ENCODE measurements at places on chromosomes 4 and X. TPM values are rescaled to one million over a fixed set of nuclear protein-coding genes. Genes with fewer than 3 reads are reported as not detected.

The PDE6B gene
- not detected for total RNA-seq

The DCAF8L2 gene
- total RNA-seq: not detected

The FRMPD4 gene
- not detected for total RNA-seq

The ZFP42 gene
- 0.31 TPM for total RNA-seq

The POU3F4 gene
- not detected for total RNA-seq

The SLC26A1 gene
- total RNA-seq: 3.1 TPM

The FIP1L1 gene
- total RNA-seq: 72.3 TPM

DNA sequence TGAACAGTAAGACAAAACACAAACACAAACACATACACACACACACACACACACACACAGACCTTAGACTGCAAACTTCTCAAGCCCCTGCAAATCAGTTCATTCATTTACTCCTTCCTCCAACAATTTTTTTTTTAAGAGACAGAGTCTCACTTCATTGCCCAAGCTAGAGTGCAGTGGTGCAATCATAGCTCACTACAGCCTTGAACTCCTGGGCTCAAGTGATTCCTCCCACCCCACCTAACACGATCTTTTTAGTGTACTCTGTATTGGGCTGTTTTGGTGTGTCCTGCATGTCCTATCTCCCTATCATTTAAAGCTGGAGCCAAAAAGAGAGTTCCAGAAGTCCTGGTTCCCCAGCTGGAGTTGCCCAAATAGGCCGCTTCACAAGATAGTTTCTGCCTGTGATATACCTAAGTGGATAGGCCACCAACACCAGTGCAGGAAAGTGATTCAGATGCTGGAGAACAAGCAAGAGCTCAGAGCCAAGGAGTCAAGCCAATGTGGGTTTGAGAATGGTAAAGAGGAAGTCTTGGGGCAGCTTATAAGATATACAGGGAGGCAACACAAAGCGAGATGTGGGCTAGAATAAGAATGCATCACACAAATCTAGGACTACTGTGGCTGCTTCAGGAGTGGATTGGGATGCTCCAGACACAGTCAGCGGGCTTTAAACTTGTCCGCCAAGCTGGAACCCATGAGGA is 85.4 kb upstream of the RAPGEF2 start:
- DNase-seq: no peak

- DNase-seq: no peak
These were observed 175.2 kb upstream of the CPEB2 start for GRCh38 chr4:14827111-14827510.

GRCh38 chrX:153777261-153778090 is 3.4 kb upstream of the SRPK3 start:
- DNase-seq: no peak

GRCh38 chr4:16265820-16266219 is 39.5 kb upstream of the TAPT1 start:
- DNase-seq: no peak

GRCh38 chr4:184401397-184402171 is 72.8 kb downstream of the IRF2 start:
- DNase-seq: no peak

DNA sequence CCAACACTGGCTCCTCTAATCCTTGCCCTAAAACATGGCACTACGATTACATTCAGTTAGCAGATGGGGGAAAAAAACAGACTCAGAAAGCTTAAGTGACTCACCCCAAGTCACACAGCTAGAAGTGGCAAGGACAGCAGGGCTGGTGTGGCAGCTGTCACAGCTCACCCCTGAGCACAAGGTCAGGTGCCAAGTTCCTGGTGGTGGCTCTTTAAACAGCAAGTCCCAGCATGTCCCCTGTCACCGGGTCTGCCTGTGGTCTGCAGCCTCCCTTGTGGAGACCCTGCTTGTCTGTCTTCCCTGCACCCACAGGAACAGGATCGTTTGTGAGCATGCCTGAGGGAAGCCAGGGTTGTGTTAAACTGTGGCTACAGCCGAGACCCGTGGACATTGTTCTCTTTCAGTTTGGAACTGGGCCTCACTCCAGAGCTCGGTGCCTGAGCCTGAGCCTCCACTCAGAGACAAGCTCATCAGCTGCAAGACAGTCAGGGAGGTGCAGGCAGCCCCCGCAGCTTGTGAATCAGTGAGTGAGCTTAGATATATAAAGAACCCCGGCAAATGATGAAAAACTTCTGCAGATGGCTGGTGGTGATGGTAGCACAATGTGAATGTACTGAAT is 260.8 kb downstream of the BCOR start:
- DNase-seq: no peak

- DNase-seq: no peak
These were observed 70.5 kb downstream of the SLC9A6 start for GRCh38 chrX:136055651-136056221.

- no peak for DNase-seq
These were observed 24.3 kb downstream of the IRF2 start for GRCh38 chr4:184450045-184450444.

- DNase-seq: no peak
These were observed 516.2 kb upstream of the ADGRL3 start for GRCh38 chr4:60683973-60684372.

- no peak for DNase-seq
These were observed 516.3 kb downstream of the BCOR start for GRCh38 chrX:39581411-39581810.

DNA sequence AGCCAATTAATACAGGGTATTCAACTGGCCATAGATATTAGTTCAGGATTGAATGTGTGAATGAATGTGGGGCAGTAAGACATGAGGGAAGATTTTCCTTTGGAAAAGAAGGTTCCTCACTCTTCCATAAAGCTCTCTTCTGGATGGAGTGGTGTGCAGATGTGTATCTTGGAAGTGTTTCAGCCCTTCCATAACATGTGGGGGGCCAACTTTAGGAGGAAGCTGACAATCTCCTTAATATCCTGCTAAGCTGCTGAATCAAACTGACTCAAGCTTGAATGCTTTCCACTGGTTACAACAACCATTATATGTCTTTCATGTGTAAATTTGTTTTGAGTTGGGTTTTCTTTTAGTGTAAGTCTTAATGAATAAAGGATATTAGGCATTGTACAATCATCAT is 40.3 kb downstream of the FANCB start:
- no peak for DNase-seq

DNA sequence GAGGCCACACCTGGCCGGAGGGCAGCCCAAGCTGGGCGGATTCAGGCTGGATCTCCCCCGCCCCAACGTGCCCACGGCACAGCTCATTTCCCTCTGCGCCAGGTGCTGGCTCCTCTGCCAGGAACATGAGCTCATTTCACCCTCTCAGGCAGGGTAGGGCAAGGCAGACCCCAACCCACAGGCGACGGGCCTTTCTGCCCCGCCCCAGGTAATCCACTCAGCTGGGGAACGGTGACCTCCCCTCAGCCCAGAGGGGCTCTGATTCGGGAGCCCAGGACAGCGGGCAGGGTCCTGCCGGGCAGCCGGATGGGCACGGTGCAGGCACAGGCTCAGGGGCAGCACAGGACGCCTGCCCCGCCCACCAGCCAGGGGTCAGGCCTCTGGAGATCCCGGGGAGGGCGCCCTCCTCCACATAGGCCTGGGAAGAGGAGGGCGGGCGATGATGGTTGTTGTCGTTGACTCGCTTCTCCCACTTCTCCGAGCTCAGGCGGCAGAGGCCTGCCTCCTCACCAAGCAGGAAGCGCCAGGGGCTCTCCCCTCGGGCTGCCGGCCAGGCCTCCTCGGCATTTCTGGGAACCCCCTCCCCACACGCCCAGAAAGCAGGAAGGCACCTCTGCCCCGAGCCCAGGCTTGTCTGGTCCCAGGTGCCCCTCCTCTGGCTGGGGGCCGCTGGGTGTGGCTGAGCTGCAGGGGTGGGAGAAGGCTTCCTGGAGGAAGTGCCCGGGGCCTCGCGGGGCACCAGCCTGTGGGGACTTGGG is 31.1 kb downstream of the TACC3 start:
- DNase-seq: peak; percentile 51

DNA sequence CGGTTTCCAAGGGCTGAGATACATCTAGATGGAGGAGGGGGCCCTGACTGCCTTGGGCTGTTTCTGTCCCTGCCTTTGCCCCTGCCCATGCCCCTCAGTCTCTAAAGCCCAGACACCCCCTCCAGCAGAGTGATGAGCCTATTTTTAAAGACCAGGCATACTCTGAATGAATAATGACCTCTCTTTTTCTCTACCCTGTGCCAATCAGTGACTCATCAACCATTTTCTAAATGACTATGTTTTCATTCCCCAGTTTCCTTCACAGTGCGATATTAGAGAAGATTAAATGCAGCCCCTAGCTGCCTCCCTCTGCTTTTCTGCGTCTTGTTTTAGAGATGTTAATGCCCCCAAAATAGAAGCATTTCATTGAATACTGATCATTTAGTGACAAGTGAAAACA is 15.5 kb upstream of the NHS start:
- no peak for DNase-seq

- DNase-seq: no peak
These were observed 2.4 kb downstream of the NKX3-2 start for GRCh38 chr4:13541720-13542576.

DNA sequence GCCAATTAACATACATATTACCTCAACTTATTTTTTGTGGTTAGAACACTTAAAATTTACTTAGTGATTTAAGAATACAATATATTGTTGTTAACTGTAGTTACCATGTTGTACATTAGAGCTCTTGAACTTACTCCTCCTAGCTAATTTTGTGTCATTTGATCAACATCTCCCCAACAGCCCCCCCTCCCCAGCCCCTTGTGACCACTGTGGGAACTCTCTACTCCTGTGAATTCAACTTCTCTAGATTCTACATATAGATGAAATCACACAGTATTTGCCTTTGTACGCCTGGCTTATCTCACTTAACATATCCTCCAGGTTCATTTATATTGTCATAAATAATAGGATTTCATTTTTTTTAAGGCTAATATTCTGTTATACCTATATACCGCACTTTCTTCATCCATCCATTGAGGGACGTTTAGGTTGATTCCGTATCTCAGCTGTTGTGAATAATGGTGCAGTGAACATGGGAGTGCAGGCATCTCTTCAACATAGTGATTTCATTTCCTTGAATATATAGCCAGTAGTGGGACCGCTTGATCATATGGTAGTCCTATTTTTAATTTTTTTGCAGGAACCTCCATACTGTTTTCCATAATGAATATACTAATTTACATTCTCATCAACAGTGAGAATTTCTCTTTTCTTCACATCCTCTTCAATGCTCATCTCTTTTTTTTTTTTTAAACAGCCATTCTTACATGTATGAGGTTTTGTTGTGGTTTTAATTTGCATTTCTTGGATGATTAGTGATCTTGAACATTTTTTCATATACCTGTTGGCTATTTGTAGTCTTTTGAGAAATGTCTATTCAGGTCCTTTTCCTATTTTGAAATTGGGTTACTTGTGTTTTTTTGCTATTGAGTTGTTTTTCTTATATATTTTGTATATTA is 66.8 kb downstream of the RAPGEF2 start:
- DNase-seq: no peak

- DNase-seq: no peak
These were observed 299.1 kb downstream of the ARHGAP24 start for GRCh38 chr4:85774000-85774399.

DNA sequence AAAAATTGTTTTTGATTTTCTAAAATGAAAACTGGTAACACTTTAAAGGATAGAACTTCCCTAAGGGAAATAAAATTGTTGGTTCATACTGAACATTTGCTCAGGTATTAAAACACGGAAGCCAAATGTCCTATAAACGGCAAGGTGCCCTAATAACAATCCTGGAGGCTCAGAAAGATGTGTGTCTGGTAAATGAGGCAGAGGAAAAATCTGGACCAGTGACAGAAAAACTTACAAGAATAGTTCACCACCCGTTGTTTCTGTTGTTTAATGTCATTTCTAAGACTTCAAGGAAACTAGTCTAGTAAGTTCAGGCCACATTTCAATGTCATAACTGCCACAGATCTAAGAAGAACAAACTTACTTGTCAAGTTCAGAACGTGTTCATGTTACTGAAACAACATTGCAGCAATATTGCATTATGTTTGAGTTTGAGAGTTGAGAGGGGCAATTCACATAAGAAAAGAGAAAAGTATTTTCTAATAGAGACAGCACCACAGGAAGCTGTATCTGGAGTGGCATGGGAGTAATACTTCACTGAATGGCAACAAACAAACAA is 476.6 kb downstream of the GRXCR1 start:
- no peak for DNase-seq

DNA sequence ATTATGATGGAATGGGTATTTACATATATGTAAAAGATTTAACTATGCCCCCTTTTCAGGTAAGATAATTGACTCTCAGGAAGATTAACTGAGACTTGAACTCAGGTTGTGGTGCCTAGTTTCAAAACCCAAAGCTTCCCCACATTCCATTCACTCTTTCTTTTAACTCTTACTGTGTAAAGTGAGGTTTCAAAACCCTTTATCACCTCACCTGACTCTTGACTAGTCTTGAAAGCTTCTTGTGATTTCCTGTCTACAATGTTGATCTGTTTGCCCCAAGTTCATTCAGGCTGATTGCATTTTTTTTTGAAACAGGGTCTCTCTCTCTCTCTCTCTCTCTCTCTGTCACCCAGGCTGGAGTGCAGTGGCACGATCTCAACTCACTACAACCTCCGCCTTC is 40.5 kb upstream of the RAPGEF2 start:
- DNase-seq: no peak

GRCh38 chrX:46168254-46168653 is 377.0 kb downstream of the ZNF674 start:
- DNase-seq: no peak

DNA sequence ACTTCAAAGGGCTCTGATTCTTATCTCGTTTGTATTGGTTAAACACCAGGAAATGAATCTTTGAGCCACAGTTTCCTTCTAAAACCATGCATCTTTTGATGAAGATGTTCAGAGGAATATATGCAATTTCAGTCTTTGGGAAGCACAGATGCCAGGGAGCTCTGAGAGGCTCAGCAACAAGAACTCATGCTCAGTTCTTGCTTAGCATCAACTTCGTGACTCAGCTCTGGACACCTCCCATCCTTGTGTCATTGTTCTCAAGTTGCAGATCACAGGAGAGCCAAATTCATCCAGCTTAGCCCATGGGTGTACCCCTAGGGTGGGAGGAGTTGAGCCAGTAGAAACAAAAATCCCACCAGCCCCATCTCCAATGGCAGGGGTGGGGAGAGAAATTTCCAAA is 219.6 kb upstream of the MAOA start:
- DNase-seq: no peak

Data from K562 (cell line).